ENCODE measurements at places on chromosomes 7 and 10. TPM values are rescaled to one million over a fixed set of nuclear protein-coding genes. Genes with fewer than 3 reads are reported as not detected.

The TFPI2 gene
- 10.5 TPM for total RNA-seq

The SP4 gene
- total RNA-seq: 15.6 TPM

The C7orf57 gene
- not detected for total RNA-seq

The TSPAN12 gene
- total RNA-seq: 14.1 TPM

The GJD4 gene
- total RNA-seq: not detected

The CDHR1 gene
- not detected for total RNA-seq

The RASA4B gene
- total RNA-seq: 59.0 TPM

The ACHE gene
- 18.2 TPM for total RNA-seq

The SEMA3A gene
- 7.8 TPM for total RNA-seq

The NYAP1 gene
- 6.5 TPM for total RNA-seq

The BHLHA15 gene
- total RNA-seq: not detected

The TMEM225B gene
- total RNA-seq: 0.29 TPM

The SLC26A5 gene
- 0.28 TPM for total RNA-seq

The ZNF239 gene
- total RNA-seq: 1.8 TPM

The CALML5 gene
- not detected for total RNA-seq

The HYAL4 gene
- not detected for total RNA-seq

The ZNF365 gene
- total RNA-seq: not detected

The LIPF gene
- total RNA-seq: not detected

The SNX13 gene
- total RNA-seq: 67.1 TPM

The CPEB3 gene
- 3.2 TPM for total RNA-seq

The HMX3 gene
- not detected for total RNA-seq

The MRPL43 gene
- 134 TPM for total RNA-seq

The SMARCD3 gene
- 80.7 TPM for total RNA-seq

The PILRA gene
- 3.8 TPM for total RNA-seq

The VPS37D gene
- not detected for total RNA-seq

The NPFFR1 gene
- total RNA-seq: 2.1 TPM

The TEX36 gene
- total RNA-seq: 0.49 TPM

The ITPRID1 gene
- 1.6 TPM for total RNA-seq

The GPR15LG gene
- total RNA-seq: not detected

The IFIT3 gene
- 6.9 TPM for total RNA-seq

The TFEC gene
- total RNA-seq: 0.59 TPM

The FHIP2A gene
- 61.5 TPM for total RNA-seq

The SORCS1 gene
- 7.4 TPM for total RNA-seq

The SEPTIN14 gene
- not detected for total RNA-seq

The MGMT gene
- 37.7 TPM for total RNA-seq

The ENTPD1 gene
- 54.1 TPM for total RNA-seq

The LRRTM3 gene
- total RNA-seq: 0.40 TPM

The CYP3A5 gene
- total RNA-seq: not detected

The DNA2 gene
- 6.9 TPM for total RNA-seq

The PNLIP gene
- total RNA-seq: not detected

The DGKI gene
- 2.9 TPM for total RNA-seq

The MET gene
- total RNA-seq: 13.8 TPM

The BTRC gene
- 18.5 TPM for total RNA-seq

The BTBD16 gene
- total RNA-seq: 0.46 TPM

The OPN4 gene
- not detected for total RNA-seq

The CEP55 gene
- total RNA-seq: under 0.01 TPM

The STEAP1B gene
- not detected for total RNA-seq

Data from uterus (tissue), 4 donors.